Activated CD4-positive, CD25-positive, alpha-beta regulatory T cell (primary cell): ENCODE measurements at places on chromosomes 16 and 17.

DNA sequence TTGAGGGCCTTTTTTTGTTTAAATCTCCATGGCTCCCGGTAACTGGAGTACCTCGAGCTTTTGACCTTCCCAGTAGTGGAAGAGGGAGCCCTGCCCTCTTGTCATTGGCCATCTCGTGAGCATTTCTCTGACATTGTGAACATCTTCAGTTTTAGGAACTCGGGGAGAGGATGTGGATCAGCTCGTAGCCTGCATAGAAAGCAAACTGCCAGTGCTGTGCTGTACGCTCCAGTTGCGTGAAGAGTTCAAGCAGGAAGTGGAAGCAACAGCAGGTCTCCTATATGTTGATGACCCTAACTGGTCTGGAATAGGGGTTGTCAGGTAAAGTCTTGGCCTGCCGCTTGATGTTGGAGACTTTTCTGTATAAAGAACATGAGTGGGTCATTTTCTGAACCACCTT is 24.3 kb downstream of the NTAN1 start:
- no peak for DNase-seq

DNA sequence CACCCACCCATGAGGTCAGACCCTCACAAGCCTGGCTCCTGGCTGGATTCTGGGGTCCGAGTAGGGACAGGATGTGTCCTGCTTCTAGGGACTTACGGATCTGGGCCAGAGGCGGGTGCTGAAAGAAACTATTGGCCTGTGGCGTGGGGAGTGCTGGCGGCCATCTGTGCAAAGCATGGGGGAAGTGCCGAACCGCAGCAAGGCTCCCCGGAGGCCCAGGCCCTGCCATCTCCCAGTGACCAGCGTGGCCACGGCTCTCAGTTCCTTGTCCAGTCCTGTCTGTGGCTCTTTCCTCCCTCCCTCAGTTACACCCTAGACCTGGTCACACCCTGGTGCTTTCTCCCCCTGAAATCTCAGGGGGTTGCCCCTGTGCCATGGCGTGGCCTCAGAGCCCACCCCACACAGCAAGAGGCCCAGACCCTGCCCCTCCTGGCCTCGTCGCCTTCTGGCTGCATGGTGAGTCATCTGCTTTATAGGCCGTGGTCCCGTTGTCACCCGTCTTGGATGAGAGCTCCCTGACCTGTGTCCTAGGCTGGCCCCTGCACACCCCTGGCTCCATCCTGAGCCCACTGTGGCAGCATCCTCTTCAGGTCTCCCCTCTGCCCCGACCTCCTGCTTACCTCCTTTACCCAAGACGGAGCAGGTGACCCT is 54.5 kb downstream of the PRMT7 start:
- DNase-seq = no peak

GRCh38 chr16:67016681-67017420 is 12.1 kb upstream of the CBFB start:
- no peak for DNase-seq

DNA sequence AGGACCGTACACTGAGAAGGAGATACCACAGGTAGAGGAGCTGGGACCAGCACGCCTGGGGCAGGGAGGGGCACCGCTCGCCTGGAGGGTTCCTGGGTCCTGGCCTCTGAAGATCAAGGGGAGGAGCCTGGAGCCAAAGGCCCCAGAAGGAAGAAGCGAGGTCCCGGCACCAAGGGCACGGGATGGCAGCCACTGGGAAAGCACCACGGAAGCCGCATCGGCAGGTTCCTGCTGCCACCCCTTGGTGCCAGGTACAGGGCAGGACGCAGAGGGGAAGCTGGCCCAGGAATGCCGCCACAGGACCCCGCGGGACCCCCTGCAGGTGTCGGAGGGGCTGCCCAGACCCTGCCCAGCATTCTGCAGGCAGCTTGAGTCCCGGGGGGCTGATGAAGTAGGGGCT is 42.5 kb upstream of the CBFA2T3 start:
- DNase-seq = no peak

DNA sequence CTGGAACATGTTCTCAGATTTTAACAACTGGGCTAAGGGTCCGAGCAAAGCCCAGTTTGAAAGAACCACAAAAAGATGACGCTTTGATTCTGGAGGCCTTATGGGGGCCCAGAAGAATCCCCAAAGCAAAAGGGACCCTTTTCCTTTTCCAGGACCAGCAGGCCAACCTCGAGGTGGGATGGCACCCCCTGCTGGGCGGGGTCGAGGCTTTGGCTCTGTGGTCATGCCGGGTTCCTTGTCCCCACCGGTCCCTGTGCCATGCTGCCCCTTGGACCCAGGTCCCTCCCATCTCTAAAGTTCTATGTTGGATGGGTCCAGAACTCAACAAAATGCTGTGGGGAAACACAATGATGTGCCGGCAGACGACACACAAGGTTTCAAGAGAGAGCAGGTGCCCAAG is 30.9 kb downstream of the TMEM204 start:
- no peak for DNase-seq

- no peak for DNase-seq
These were observed 13.3 kb upstream of the PECAM1 start for GRCh38 chr17:64403881-64404460.
